ENCODE measurements at places on chromosomes 3 and 15.

- DNase-seq, result no peak
Observed at GRCh38 chr3:9100513-9100894, 137.2 kb upstream of the RAD18 start.

DNA sequence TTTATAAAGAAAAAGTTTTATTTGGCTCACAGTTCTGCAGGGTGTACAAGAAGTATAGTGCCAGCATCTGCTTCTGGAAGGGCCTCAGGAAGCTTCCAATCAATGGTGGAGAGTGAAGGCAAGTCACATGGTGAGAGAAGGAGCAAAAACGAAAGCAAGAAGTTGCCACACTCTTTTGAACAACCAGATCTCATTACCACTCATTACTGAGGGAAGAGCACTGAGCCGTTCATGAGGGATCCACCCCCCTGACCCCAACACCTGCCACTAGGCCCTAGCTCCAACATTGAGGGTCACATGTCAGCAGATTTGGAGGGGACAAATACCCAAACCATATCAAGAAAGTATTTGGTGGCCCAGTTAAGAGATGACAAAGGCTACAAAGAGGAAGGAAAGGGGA is 239.3 kb upstream of the UBE2E1 start:
- DNase-seq, result no peak

DNA sequence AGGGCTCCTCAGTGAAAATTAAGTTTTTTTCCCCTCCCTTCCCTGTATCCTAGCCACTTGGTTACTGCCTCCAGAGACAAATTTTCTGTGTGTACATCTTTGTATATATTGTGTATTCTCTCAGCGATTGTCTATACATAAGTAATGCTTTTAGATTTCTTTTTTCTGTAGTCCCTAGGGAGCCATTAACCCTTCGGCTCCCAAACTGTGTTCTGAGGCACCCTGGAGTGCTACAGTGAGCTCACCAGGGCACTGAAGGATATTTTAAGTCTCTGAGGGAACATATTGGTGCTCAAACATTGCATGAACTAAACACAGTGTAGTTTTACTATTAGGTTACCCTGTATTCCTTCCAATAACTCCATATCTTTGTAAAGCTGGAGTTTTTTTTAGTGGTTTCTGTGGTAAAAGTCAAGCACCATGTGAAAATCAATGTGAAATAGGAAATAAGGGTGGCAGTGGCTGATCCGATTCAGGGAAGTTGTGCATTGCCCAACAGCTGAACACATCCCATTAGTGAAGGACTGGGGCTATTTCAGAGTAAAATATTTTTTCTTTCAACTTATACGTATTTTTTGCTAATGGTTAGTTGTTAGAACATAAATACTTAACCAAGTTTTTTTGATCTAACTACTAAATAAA is 43.0 kb downstream of the USP13 start:
- no peak for DNase-seq

GRCh38 chr3:112744825-112745566 is 101.7 kb downstream of the CD200R1L start:
- DNase-seq, result no peak

GRCh38 chr3:180330440-180330839 is 271.5 kb upstream of the TTC14 start:
- no peak for DNase-seq

DNA sequence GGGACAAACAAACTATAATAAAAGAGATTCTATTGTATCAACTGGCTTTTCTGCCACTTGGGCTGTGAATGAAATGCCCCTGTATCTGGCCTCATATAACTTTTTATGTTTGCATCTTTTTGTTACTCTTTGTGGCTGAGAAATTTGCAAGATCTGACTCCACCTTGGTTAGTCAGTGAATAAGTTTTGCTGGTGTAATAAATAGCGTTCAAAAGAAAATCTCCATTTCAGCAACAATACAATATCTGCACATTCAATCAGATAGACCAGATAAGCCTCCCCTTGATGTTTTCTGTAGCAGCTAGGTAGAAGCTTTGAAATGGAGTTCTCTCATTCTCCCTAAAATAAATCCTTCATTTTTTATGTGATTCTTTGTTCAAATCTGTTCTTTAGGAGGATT is 12.0 kb downstream of the TRAT1 start:
- no peak for DNase-seq

DNA sequence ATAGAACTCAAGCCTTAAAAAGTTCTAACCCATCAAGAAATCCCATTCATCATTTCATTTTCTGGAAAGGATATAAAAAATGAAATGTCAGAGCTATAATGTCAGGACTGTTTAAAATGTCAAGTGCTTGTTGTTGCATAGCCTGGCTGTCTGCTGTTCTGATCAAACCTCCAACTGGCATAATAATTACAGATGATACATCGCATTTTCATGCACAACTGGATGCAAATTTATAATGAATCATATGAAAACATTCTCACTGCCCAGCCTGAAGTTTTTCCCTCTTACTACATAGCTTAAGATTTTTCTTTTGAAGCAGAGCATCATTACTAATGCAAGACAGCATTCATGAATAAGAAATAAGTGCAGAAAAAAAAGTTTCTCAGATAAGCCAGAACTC is 46.5 kb downstream of the GUCA1C start:
- no peak for DNase-seq

- no peak for DNase-seq
Observed at GRCh38 chr15:61447981-61448380, 218.9 kb upstream of the RORA start.

DNA sequence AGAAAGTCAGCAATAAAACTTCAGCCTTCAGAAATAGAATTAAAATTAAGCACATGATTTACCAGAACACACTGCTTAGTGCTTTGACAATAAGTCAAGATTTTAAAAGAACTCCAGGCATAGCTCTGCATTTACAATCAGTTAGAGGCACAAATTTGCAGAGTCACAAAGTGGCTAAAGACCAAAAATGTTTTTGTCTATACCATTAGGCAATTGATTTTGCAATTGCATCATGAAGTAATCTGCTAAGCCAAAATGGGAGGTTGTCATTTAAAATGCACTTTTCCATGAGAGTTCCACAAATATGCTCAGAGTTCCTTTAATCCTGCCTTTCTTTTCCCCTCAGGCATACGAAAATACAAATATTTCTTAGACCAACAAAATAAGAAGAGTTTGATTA is 10.1 kb upstream of the DCP1A start:
- DNase-seq, result no peak

GRCh38 chr15:28955160-28955992 is 69.6 kb downstream of the APBA2 start:
- no peak for DNase-seq

GRCh38 chr3:57078344-57078634 is 17.8 kb downstream of the SPATA12 start:
- DNase-seq, result peak; percentile 8

- DNase-seq, result no peak
Observed at GRCh38 chr15:32830241-32830640, 112.4 kb downstream of the GREM1 start.

GRCh38 chr3:86176445-86176784 is 814.5 kb downstream of the VGLL3 start:
- DNase-seq, result no peak

GRCh38 chr3:158111861-158112260 is 2.0 kb downstream of the RSRC1 start:
- no peak for DNase-seq

DNA sequence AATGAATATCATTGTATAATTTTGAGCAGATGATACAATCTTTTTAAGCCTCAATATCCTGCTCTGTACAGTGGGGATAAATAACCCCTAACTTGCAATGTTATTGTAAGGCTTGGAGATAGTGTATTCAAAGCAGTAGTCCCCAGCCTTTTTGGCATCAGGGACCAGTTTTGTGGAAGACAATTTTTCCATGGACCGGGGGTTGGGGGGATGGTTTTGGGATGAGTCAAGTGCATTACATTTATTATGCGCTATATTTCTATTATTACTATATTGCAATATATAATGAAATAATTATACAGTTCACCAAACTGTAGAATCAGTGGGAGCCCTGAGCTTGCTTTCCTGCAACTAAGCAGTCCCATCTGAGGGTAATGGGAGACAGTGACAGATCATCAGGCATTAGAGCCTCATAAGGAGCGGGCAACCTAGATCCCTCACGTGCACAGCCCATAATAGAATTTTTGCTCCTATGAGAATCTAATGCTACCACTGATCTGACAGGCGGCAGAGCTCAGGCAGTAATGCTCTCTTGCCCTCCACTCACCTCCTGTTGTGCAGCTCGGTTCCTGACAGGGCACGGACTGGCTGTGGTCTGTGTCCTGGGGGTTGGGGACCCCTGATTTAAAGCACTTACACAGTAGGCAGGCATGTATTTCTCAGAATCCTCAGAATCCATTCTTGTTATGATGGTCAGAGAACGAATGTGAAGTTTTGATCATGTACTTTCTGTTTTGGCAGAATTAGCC is 102.2 kb downstream of the PTPRG start:
- no peak for DNase-seq

DNA sequence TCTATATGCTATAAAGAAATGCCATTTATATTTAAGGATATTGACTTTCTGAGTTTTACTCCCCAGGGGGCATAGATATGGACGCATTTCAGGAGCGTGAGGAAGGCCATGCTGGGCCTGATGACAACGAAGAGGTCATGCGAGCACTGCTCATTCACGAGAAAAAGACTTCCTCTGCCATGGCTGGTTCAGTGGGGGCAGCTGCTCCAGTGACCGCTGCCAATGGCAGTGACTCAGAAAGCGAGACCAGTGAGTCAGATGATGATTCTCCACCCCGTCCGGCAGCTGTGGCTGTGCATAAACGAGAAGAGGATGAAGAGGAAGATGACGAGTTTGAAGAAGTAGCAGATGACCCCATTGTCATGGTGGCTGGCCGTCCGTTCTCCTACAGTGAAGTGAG is 38.4 kb downstream of the GTF2E1 start:
- no peak for DNase-seq

- no peak for DNase-seq
Observed at GRCh38 chr3:30628901-30629590, 22.6 kb downstream of the TGFBR2 start.

- no peak for DNase-seq
Observed at GRCh38 chr15:67708500-67708899, 116.8 kb upstream of the SKOR1 start.

DNA sequence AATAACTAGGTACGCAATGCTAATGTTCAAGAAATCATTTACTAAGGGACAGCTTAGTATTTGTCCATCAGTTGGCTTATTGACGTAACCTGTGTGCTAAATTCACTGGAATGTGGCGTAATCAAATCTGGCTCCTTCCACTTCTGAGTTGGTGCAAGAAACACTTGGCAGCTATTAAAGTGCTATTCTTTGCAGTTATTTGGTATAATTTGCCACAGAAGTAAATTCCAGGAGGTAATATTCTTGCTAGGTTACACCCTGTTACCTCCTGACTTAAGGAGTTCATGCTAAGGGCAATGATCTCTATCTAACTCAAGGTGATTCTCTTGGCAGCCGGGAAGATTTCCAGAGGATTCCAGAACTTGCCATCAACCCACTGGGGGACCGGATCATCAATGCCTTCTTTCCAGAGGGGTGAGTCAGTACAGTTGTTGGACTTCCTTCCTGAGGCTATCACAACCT is 25.5 kb downstream of the CHP1 start:
- no peak for DNase-seq

- DNase-seq, result no peak
Observed at GRCh38 chr3:171387062-171387461, 73.1 kb downstream of the TNIK start.

GRCh38 chr3:185631508-185632206 is 45.6 kb downstream of the SENP2 start:
- no peak for DNase-seq

DNA sequence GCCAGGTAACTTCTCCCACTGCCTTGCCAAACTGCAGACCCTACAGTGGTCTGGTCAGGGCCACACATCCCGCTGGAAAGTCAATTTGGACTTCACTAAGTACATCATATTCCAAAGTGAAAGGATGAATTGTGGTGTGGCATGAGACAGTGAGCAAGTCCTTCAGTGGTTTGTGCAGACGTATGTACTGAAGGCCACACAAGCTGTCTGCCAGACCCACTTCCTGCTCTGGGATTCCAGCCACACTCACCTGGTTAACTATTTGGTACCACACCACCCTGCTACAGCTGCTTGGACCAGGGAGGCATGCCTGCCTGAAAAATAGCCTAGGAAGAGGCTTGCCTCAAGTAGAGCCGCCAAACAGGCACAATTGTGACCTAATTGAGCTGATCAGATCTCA is 94.1 kb upstream of the STRIT1 start:
- DNase-seq, result no peak

DNA sequence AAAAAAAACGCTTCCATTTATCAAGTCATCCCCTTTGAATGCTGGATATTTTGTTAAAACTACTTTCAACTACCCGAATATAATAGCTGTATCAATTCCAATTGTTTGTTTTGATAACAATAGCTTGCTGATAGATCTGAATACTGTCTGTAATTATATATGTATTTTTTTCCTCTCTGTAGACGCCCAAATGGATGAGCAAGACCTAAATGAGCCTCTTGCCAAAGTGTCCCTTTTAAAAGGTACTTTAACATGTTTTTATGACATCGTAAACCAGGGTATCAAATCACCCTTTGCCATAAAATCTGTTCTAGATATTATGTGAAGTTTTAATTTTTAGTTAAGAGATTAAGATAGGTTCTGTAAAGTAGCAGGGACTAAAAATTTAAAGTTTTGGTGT is 111.5 kb upstream of the FLNB start:
- no peak for DNase-seq

DNA sequence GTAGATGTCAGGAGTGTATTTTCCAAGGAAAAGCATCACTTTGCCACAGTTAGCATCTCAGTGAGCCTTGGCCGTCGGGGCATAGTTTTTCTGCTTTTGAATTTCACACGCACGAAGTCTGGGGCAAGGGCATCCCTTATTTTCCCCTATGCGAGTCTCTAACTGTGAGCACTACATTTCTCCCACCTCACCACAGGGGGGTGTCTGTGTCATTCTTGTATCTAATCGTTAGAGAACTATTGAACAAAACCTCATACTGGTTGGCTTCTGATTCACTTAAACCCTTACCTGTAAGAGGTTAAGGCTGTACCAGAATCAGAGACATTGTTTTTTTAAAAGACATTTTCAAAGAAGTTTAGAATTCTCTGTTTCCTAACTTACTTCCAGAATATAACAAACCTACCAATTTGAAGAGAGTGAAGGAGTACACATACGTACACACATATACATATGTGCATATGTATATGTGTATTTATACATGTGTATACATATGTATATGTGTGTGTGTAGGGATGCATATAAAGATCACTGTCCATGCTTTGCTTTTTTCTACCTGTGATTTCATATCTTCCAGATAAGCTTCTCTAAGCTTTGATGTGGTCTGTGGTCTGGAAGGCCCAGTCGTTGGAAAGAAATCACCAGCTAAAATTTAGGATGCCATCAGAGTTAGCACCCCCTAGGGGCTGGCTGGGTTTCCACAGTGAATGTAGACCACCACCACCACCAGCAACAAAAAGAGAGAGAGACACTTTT is 49.4 kb downstream of the MYZAP start:
- peak; percentile 3 for DNase-seq

Data from stimulated activated CD4-positive, alpha-beta T cell treated with anti-CD3 and anti-CD28 coated beads, Interleukin-12 subunit alpha, Interleukin-12 subunit beta, amount 100 ng/mL, for 4 hours (primary cell).